ENCODE measurements at places on chromosomes 7 and 10. TPM values are rescaled to one million over a fixed set of nuclear protein-coding genes. Genes with fewer than 3 reads are reported as not detected.

The ACTL6B gene
- not detected for polyA plus RNA-seq

The FAM180A gene
- 15.6 TPM for polyA plus RNA-seq

The SFTPA1 gene
- not detected for polyA plus RNA-seq

The HTR5A gene
- polyA plus RNA-seq: not detected

The AGAP4 gene
- 8.1 TPM for polyA plus RNA-seq

The KNDC1 gene
- polyA plus RNA-seq: 0.11 TPM

The SCIN gene
- 0.08 TPM for polyA plus RNA-seq

The MAGI2 gene
- 1.8 TPM for polyA plus RNA-seq

The DGKB gene
- polyA plus RNA-seq: 0.31 TPM

The ICA1 gene
- not detected for polyA plus RNA-seq

The AP4M1 gene
- 22.1 TPM for polyA plus RNA-seq

The NRCAM gene
- 2.2 TPM for polyA plus RNA-seq

Measured in fibroblast of lung (primary cell).